ENCODE measurements at places on chromosomes 4 and X. TPM values are rescaled to one million over a fixed set of nuclear protein-coding genes. Genes with fewer than 3 reads are reported as not detected.

Gene ADH7
- not detected for total RNA-seq

GRCh38 chr4:98423009-98423408, 161.8 kb downstream of the RAP1GDS1 start:
- DNase-seq, result no peak

GRCh38 chrX:129025376-129025775, 497.9 kb downstream of the SMARCA1 start:
- DNase-seq, result no peak

Gene DMRTC1B
- total RNA-seq, result not detected

Gene CD38
- total RNA-seq, result 12.1 TPM

DNA sequence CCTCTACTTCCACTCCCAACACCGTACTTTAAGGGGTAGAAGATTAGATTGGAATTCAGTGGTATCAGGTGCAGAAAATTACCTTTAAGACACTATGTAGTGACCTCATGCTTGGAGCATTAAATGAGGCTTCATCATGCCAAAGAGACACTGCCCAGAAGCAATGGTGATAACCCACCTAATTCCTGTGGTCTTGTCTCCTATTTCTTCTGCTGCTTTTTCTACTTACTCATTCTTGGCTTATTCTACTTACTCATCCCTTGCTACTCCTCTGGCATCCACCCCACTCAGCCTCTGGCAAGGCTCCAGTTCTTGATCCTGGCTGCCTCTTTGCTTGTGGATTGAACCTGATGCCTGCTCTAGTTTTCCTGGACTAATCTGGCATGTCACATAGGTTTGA, 62.3 kb upstream of the ADAMTS3 start:
- DNase-seq, result peak; percentile 81

Gene PPEF1
- not detected for total RNA-seq

Gene ELF4
- 13.6 TPM for total RNA-seq

DNA sequence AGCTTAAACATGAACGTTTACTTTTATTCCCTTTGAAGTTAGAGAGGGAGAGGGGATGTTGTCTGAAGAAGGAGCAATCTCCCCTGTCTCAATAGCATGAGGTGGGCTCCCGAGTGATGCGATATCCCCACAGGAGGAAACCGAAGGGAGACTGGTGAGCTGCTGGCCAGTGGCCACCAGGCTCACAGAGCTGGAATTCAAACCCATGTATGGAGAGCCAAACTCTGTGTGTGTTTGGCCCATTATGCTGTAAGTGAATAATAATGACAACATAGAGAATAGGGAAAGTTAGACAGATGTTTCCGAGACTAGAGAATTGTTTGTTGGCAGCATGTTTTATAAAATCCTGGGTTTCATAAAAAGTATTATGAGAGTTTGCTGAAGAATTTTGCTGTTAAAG, 66.1 kb upstream of the CLNK start:
- DNase-seq, result no peak

GRCh38 chr4:103162176-103162575, 36.0 kb downstream of the CENPE start:
- no peak for DNase-seq

GRCh38 chrX:53421772-53422085, 725 bp downstream of the SMC1A start:
- DNase-seq, result no peak

Gene ARHGAP6
- 20.2 TPM for total RNA-seq

- DNase-seq, result no peak
Observed at GRCh38 chr4:30763321-30763727, 43.2 kb downstream of the PCDH7 start.

- DNase-seq, result no peak
Observed at GRCh38 chrX:5683996-5684395, 544.7 kb downstream of the NLGN4X start.

Gene CCDC158
- 2.3 TPM for total RNA-seq

DNA sequence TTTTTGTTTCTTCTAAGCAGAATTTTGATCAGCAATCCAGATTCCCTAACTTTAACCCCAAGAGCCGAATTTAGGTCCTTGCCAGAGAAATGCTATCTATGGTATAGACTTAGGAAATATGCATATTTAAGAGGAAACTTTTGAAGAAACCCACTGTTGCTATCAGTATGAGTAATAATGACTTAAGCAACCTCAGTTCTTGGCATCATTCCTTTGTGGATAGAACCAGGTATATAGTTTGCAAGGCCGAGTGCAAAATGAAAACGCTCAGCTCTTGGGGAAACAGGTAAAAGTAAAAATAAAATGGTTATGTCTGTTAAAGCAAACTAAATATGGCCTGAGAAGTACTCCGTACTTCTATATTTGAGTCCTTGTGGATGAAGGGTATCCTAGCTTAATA, 78.1 kb downstream of the ARSF start:
- DNase-seq, result no peak

- no peak for DNase-seq
Observed at GRCh38 chr4:5632571-5632970, 75.8 kb downstream of the EVC2 start.

DNA sequence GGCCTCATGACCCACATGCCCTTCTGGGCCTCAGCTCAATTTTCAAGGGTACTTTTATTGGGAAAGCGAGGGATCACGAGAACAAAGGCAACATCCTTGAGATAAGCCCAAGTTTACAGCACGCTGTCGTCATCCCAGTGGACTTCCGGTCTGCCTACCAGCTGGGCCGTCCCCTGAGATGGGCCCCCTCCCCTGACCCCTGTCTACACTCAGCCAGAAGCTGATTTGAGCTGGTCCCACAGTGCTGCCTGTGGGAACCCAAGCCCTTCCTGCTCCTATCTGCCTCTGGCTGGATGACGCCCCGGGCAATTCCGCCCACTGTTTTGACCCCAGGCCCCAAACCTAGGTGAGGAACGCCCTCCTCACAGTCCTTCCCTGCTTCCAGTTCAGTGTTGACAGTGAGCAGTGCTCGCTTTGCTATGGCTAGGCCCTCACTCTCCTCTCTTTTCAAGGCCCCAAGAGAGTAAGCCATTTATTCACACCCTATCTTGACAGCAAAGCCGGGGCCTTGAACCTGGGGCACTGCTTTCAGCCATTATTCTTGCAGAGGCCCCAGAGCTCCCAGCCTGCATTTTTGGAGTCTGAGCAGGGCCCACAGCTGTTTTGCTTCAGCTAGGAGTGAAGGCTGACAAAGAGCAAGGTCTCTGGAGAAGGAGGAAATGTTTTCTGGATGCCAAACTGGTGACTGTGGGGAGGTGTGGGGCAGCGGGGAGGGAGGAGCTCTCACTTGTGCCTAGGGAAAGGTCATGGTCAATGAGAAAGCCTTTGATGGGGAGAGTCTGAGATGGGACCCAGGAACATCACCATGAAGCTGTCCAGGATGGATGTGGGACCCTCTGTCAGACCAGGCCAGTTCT, 164.6 kb upstream of the BCOR start:
- no peak for DNase-seq

Gene CCKAR
- total RNA-seq, result not detected

DNA sequence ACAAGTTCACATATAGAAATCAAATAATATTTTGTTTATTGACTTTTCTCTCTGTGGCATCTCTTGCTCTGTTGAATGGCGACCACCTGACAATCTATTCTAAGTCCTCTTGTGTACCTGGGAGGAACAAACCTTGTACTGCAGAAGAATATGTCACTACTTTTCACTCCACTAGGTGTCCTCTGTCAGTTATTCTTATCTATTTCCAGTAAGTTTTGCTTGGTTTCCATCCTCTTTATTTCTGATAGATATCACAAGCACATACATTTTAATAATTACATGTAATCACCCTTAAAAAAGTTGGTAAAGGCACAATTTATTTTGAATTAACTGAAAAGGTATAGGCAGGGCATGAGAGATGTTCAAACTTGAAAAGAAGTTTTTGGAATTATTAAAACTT, 238.4 kb downstream of the SNCA start:
- DNase-seq, result no peak

Gene AKAP4
- total RNA-seq, result not detected

GRCh38 chr4:6270636-6271121, 1.0 kb downstream of the WFS1 start:
- DNase-seq, result no peak

Gene STS
- total RNA-seq, result 16.1 TPM

DNA sequence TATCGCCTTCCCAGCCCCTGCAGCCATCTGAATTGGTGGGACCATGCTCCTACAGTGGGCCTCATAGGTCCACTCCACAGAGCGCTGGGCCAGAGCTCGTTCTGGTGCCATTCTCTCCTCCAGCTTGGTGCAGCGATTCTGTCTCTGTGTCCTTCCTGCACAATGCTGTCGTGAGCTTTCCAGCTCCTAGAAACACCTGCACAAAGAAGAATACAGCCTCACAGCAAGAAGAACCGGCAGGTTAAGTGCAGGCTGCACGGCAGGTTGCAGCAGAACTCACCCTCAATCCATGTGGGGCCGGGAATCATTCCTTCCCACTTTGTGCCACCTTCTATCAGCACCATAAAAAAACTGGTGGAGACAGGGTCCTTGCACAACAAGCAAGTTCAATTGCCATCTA, 101.2 kb upstream of the ENPP6 start:
- no peak for DNase-seq

DNA sequence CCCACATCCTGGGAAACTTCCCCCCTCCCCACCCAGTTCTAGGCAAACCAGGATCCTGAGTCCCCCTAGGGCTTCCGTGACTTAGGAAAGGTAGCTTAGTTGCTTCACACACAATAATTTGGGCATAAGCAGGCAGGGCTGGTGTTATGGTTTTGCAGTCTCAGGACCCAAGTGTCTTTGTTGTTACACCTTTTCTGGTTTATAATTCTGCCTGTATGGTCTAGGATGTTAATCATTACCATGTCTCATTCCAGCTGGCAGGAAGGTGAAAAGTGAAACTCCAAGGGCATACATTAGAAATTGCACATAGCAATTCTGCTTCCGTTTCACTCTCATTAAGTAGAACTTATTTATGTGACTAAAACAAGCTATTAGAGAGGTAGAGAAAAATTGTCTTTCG, 16.8 kb downstream of the UGT8 start:
- DNase-seq, result no peak

GRCh38 chrX:134661295-134661694, 3.0 kb upstream of the PLAC1 start:
- DNase-seq, result no peak

Measured in posterior vena cava (tissue), 2 donors.